ENCODE measurements at places on chromosomes 12 and 14.

GRCh38 chr12:79858518-79858917 is 76.4 kb downstream of the PPP1R12A start:
- DNase-seq, result no peak

DNA sequence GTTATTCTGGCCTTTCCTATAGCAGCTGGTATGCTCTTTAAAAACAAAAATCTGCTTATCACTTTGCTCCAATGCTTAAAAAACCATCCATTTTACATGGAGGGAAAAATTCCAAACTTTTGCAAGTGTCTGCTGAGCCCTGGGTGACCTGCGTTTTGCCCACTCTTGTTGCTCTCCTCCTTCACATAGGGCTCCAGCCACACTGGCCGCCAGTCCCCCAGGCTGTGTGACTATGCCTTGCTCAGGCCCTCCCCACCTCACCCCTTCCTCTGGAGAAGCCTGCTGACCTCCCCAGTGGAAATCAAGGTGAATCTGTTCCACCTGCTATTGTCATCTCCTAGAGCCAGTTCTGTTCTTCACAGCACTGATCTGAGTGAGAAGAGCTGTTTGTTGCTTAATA is 126.9 kb downstream of the SLC25A47 start:
- no peak for DNase-seq

DNA sequence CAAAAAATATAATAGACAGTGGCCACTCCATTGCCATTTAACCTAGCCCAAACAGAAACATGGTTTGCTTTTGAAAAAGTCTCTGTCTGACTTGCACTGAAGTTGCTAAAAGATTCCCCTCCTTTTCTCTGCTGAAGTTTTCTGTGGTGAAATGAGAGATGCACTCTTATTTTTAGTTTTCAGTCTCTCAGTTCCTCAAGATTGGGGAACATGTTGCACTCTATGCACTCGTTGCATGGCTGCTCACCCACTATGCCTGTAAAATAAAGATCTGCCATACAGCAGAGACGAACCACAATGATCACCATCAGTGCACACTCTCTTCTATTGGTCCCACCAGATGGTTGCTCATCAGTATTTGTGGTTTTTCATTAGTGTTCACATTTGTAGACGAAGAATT is 13.1 kb upstream of the DAAM1 start:
- DNase-seq, result no peak

DNA sequence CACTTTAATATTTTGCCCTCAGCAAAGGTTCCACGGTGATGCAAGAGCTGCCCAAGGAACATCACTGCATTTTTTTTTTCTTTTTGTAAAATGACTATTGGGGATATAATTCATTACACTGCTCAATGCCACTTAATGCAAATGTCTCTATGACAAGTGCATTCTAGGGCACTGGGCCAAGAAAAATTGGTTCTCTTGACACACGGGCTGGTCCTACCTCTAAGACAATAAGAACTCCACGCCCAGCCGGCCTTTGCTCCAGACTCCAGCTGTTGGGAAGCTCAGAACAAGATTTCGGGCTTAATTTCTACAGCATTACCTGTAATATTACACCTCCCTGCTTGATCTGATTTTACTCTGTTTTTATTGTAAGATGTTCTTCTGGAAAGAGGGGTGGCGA is 48.8 kb upstream of the VRK1 start:
- no peak for DNase-seq

DNA sequence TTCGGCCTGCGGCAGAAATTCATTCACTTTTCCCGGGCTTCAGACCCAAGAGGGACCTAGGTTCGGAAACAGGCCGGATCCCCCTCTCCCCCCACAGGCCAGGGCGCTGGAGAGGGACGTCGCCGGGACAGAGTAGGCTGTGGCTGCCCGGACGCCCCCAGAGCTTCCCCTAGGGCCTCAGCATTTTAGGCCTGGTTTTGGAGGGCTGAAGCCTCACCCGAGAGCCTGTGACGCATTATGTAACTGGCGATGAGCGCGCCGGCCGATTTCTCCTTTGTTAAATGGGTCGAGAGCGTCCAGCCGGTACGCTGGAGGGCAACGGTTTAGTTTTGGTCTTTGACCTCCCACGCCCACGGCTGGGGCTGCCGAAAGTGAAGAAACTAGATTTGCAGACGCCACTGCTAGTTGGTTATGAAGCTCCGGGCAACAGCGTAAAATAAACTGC is 657 bp downstream of the PEBP1 start:
- peak; percentile 72 for DNase-seq

- no peak for DNase-seq
Measured at GRCh38 chr14:54002653-54003052, 46.0 kb upstream of the BMP4 start.

DNA sequence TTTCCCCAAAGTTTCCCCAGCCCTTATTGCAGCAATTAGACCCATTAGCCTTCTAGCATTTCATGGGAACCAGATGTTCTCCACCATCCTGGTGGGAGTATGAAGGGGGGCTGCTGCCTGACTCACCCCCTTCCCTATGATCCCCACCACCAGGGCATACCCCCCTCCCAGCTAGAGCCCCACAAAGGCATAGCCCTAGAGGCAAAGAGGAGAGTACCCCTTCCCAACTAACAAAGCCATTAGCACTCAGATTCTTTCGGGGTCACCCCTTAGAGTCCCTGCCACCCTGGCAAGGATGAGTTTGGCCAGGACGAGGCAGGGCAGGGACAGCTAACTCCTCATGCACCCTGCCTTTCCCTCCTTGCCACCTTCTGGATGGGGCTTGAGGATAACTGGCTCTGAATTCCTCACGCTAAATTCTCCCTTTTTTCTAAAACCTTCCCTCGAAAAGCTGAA is 9.2 kb downstream of the RARG start:
- DNase-seq, result no peak

DNA sequence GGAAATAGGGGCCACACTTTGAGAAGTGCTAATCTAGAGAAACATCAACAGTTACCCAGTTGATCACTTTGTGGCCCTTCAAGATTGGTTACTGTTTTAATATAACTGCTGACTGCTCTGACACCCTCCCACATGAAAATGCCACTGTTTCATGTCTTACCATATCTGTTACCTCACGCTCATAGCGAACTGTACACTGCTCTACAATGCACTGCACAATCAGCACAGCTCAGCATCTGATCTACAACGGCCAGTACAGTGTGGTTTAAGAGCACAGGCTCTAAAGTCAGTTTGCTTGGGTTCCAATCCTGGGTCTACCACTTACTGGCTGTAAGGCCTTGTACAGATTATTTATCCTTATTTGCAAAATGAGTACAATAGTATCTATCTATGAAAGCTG is 39.1 kb downstream of the SPPL3 start:
- peak; percentile 66 for DNase-seq

- no peak for DNase-seq
Measured at GRCh38 chr12:13713556-13714410, 267.6 kb downstream of the GRIN2B start.

DNA sequence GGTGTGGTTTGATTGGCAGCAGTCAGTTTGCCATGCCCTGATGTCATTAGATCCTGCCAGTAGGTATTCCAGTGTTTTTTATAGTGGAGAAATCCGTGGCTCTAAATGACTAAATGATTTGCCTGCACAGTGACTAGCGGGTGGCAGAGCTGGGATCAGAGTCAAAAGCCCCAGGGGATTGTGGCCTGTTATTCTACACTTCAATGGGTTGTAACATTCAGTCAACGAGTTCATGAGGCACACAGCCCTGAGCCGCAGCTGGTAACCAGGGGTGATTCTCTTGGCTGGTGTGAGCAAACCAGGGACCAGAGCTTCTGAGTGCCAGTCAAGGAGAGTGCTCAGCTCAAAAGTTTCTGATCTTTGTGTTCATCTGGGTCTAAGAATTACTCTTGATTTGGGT is 1.8 kb downstream of the MYH6 start:
- no peak for DNase-seq

GRCh38 chr12:113261847-113262470 is 40.7 kb downstream of the TPCN1 start:
- peak; percentile 89 for DNase-seq

GRCh38 chr12:122471324-122472226 is 29.2 kb downstream of the ZCCHC8 start:
- DNase-seq, result peak; percentile 84

DNA sequence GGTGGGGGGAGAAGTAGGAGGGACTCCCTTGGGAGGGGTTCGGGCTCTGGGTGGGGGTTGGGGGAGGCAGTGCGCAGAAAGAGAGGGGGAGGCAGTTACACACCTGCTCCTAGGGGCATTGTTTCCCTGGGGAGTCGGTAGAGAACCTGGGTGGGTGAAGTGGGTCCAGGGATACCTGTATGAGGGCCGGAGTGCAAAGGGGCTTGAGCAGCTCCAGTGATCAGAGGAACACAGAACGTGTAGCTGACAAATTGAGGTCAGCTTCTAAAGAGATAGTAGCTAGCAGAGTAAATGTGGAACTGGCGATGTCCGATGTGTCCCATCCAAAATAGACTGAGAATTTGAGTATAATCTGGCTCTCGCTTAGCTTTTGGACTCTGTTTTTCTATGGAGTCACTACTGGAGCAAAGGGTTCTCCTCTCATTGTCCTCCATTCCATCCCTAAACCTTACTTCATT is 502 bp downstream of the SMARCD1 start:
- DNase-seq, result no peak

- DNase-seq, result peak; percentile 46
Measured at GRCh38 chr14:23521785-23522640, 29.6 kb downstream of the ZFHX2 start.

DNA sequence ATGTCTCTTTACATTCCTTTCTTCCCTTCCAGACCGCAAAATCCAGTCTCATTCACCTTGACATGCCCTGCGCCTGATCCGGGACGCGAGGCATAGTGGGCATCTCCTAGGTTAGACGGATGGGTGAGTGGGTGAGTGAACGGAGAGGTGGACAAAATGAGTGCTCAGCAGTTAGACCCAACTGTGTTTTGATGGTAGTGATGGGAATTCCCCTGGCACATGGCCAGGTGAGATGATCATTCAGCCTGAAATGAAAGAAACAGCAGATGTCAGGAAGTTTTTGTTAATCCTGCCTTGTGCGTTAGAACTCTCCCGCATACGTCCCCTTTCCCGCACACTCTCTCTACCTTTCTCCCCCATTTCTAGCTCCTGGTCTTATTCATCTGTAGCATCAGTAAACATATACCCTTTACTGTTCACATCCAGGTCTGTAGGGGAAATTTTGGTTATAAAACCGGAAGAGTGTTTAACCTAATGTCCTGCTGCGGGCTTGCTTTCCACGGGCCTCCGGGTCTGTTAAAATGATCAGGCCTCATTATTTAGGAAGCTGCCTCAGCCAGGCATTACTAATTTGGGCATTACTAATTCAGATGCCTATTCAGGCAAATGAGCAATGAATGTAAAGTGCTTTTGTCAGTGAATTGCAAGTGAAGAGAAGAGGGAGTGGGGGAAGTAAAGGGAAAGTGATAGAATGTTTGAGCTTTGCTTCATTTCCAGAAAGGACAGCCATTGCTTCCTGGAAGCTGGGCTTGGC is 172.8 kb downstream of the ETV6 start:
- DNase-seq, result no peak

GRCh38 chr14:34262127-34262910 is 199.7 kb downstream of the SPTSSA start:
- no peak for DNase-seq

GRCh38 chr12:54074308-54074707 is 20.7 kb downstream of the HOXC4 start:
- no peak for DNase-seq

DNA sequence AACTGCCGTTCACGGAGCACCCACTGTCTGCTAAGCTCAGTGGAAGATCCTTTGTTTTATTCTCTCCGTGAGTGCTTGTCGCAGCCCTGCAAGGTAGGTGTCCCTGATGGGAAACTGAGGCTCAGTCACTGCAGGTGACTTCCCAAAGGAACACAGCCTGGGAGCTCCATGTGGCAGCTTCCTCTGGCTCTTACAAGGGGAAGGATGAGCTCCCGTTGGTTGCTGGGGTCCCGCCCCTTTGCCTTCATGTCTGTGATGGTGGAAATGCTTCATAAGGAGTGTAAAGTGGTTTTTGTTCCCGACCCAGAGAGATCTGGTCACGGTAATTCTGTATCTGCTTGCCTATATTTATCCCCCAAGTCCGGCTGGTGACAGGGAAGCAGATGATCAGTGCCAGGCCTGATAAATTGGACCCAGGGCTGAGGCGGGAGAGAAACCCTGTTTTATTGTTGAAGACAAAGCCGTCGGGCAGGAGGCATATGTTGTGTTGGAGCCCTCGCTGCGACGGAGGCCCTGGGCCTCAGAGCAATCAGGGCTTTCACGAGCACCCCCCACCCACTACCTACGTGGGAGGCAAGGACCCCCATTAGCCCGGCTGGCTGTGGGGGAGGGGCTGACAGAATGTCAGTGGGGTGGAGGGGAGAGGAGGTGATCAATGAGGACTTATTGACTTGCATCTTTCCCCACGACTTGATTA is 91.9 kb downstream of the KIF26A start:
- DNase-seq, result no peak

GRCh38 chr12:105334582-105334981 is 4.1 kb downstream of the C12orf75 start:
- no peak for DNase-seq

- DNase-seq, result no peak
Measured at GRCh38 chr12:16833376-16834015, 227.5 kb upstream of the LMO3 start.

GRCh38 chr14:94376108-94376975 is 12.1 kb downstream of the SERPINA1 start:
- DNase-seq, result no peak

- peak; percentile 70 for DNase-seq
Measured at GRCh38 chr14:74945261-74945851, 10.0 kb downstream of the PGF start.

DNA sequence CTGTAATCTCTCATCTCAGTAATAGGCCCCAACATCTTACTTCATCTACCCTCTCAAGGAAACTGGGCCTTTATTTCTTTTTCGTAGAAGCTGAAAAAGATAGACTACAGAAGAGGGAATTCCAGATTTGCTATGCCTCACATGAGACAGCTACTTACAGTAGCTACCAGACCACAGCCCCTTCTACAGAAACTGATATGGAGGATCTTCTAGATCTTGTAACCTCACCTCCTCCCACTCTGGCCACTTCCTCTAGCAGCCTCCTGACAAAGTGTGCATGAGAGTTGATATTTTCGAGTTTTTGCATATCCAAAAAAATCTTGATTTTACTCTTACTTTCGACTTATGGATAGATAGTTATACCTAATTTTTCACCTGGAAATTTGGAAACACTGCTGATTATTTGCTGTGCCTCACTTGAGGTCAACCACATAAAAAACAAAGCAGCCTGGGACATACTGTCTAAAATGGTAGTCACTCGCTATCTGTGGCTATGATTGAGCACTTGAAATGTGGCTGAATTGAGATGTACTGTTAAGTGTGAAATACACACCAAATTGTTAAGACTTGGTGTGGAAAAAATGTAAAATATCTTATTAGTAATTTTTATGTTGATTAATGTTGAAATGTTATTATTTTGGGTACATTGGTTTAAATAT is 86.3 kb upstream of the NID2 start:
- DNase-seq, result peak; percentile 50

GRCh38 chr14:95536036-95536593 is 1.3 kb downstream of the GLRX5 start:
- DNase-seq, result no peak

GRCh38 chr14:24556756-24557155 is 19.3 kb downstream of the CTSG start:
- DNase-seq, result no peak

DNA sequence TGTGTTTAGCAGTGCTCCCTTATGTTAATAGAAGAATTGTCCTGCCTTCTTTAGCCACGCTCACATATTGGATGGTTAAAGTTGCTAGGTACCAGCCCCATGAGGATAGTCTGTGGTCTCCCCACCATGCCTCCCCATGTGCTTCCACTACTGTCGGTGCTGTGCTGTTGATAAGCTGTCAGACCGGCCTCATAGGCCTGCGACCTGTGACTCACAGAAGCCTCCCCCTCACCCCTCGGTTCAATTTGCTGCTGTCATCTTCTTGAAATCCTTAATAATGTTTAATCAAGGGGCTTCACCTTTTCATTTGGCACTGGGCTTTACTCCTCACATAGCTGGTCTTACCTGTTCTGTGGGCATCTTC is 227.2 kb downstream of the NPAS3 start:
- no peak for DNase-seq

Measured in hematopoietic multipotent progenitor cell treated with erythropoietin and hydrocortisone succinate and interleukin-3 and kit ligand, for 4 days (in vitro differentiated cells).